ENCODE measurements at places on chromosomes 5 and 9.

DNA sequence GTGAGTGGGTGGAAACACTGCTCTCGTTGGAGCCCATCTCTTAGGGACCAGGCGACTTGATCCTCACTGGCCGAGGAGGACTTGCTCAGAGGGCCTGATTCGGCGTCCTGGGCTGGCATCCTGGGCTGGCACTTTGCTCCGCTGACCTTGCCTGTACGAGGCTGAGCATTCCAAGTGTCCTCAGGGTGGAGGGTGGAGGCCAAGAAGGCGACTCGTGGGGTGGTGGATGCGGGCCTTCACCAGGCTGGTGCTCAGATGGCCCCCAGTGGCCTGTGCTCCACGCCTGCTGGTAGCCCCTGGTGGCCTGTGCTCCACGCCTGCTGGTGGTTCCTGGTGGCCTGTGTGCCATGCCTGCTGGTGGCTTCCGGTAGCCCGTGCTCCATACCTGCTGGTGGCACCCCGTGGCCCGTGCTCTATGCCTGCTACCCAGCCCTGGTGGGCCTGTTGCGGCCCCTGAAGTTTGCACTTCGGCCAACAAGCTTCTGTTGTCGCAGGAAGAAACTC is 42.9 kb downstream of the PHF2 start:
- DNase-seq: no peak

- no peak for DNase-seq
These were observed 56.2 kb upstream of the CKS2 start for GRCh38 chr9:89254773-89255125.

- DNase-seq: no peak
These were observed 45.6 kb upstream of the IER5L start for GRCh38 chr9:129223551-129224208.

- no peak for DNase-seq
These were observed 363.7 kb downstream of the CSNK1G3 start for GRCh38 chr5:123875561-123876275.

GRCh38 chr5:116459301-116459700 is 115.3 kb downstream of the SEMA6A start:
- DNase-seq: no peak

DNA sequence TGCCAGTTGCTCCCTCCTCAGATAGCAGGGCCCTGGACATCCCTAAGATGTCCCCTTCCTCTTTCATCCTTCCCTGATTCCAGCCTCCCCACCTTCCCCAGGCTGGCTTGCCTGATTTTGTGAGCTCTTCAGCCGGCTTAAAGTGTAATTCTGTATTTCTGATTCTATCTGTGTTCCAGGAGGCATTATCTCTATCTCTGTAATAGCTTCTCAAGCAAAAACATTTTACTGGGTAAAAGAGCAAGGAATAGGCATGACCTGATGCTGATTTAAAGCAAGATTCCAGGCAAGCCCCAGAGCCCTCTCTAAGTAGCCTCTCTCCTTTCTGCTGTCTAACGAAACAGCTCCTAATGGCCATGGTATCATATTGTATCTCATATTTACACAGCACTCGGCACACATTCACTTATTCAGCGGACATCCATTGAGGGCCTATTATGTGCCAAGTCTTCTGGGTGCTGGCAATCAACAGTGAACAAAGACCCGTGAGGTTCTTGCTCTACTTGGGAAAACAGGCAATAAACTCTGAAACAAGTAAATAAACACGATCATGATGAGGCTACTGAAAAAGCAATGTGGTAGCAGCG is 100.9 kb upstream of the MSX2 start:
- DNase-seq: peak; percentile 46

GRCh38 chr9:84045481-84046097 is 65.0 kb downstream of the RMI1 start:
- DNase-seq: no peak

DNA sequence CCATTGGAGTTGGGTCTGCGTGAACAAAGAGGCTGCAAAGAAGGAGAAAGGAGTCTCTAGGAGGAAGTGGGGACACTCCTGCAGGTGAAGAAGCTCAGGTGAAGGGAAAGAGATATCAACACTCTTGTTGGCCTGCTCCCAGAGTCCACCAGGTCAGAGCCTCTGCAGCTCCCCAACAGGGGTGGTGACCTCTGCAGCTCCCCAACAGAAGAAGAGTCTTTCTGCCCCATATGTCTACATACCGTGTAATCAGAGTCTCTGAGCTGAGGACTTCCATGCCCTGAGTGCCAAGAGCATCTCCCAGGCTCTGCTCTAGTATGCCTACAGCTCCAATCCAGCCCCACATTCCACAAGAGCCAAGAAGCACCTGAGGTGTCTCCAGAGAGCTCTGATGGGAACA is 67.4 kb upstream of the TRPC7 start:
- no peak for DNase-seq

DNA sequence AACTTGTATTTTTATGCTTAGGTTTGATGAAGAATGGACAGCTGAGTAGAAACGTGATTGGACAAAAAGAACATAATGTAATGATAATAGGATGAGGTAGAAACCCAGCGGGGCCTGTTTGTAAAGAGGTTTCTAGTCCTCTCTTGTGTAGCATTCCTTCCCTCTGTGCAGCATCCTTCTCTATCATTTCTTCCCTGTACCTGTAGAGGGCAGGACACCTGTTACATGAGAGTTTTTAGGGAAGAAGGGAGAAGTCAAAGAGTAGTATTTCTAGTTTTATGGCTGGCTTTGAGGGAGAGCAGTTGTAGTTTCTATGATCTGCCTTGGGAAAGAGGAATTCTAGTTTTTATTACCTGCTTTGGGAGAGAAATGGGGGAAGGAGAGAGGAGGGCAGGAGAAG is 162.1 kb upstream of the FST start:
- DNase-seq: no peak

- DNase-seq: no peak
These were observed 159.9 kb downstream of the FANCC start for GRCh38 chr9:95157481-95158151.

GRCh38 chr5:113099822-113100221 is 123.2 kb downstream of the DCP2 start:
- DNase-seq: no peak

DNA sequence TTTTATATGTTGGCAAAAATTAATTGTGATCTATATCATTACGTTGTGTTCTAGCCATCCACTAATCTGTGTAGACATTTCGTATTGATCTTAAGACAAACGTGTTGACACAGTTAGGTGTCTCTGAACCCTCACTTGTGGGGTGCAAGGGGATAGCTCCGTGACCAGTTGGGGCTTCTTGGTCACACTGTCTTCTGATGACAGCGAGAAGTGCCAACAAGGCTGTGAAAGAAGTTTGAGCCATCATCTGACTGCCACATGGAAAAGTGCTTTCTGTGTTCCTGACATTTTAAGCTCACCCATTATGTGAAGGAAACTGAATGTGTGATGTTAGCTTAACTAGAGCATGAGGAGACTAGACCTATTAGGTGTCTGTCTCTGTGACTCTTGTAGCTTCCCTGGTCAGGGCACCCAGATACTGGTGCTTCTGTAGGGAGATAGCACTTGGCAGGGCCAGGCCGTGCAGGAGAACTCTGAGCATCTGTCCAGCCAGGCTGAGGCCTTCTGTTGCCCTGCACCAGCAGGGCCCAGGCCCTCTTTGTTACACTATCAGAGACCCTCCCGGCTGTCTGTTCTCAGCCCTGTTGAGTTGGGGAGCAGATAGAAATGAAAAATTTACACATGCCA is 52.8 kb upstream of the PHF2 start:
- no peak for DNase-seq

DNA sequence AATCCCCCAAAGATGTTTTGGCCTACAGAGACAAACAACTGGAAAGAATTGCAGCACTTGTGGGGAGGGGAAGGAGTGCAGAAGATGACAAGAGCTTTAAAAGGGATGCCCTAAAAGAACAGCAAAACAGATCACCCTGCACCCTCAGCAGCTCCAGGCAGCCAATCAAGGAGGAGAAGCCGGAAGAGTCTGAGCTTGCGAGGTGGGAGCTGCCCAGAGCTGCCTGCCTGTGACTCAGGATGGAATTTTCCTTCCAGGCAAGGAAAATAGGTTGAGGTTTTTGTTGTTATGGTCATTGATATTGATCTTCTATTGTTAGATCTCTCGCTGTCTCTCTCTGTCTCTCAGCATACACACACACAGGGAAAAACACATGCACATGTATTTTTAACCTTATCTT is 70.3 kb upstream of the MAP1B start:
- DNase-seq: peak; percentile 37

- no peak for DNase-seq
These were observed 230.0 kb downstream of the ADAMTSL1 start for GRCh38 chr9:18703901-18704379.

DNA sequence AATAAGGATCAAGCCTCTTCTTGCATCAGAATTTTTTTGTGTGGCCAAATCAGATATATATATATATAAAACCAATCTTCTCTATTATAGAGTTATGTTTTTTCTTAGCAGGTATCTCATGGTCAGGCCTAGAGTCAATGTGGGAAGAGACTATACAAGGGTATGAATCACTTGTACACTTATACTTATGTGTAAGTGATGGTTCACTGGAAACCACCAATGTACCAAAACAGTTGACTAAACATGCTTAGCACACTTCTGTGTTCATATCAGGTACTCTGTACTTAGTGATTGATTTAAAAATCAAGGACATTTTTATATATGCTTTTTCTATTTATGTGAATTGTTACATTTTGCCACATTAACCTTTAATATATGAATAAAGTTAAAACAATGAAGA is 92.6 kb downstream of the CWC27 start:
- no peak for DNase-seq

GRCh38 chr5:14102666-14103065 is 40.5 kb upstream of the TRIO start:
- DNase-seq: no peak

- peak; percentile 17 for DNase-seq
These were observed 11.0 kb upstream of the SH3RF2 start for GRCh38 chr5:145925353-145925752.

- no peak for DNase-seq
These were observed 45.7 kb downstream of the PLAC8L1 start for GRCh38 chr5:146059460-146060220.
